ENCODE measurements at places on chromosomes 4 and X. TPM values are rescaled to one million over a fixed set of nuclear protein-coding genes. Genes with fewer than 3 reads are reported as not detected.
A peak's percentile ranks its signal among the peaks of the same experiment; 100 is the strongest.

GRCh38 chrX:102652031-102652688 is 877 bp downstream of the GPRASP1 start:
- peak; percentile 31 for DNase-seq

DNA sequence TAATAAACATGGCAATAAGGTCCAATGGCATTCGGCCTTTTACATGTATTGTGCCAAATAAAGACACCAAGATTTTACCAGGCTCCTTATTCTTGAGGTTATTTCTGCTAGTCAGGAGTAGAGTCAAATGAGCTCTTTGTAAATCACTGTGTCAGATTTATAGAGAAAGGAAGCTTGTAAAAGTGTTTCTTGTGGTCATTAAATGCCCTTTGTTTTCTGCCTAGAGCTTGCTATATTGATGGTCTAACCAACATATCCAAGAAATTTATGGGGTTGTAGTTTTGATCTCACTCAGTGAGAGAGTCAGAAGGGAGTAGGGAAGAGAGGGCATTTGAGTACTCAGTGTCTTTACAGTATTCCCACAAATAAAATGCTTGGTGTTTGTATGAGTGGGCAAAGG is 86.2 kb upstream of the FRMPD4 start:
- no peak for DNase-seq

DNA sequence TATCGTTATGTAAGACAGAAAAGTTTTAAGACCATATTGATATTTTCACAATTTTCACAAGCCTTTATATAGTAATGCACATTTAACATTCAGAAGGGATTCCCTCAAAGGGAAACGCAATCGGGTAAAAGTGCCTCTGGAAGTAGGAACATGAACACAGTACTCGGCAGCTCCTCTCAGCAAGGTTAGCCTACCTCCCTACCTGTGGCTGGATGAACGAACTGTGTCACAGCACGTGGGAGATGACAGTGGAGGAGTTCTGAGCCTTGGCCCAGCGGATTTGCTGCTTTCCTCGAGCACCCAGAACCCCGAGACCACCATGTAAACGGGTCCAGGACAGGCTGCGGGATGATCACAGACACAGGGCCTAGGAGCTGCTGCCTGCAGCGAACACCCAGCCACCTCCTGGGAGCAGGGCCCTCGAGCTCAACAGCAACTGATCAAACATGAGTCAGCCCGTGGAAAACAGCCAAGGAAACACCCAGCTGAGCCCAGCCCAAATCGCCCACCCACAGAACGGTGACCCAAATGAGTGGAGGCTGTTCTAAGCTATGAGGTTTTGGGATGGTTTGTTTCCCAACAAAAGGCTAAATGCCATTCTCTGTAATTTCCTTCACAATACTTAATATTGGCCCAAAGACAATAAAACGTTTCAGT is 30.4 kb downstream of the FAT1 start:
- no peak for DNase-seq

- DNase-seq = no peak
Observed at GRCh38 chr4:88169298-88169697, 10.9 kb upstream of the ABCG2 start.

- no peak for DNase-seq
Observed at GRCh38 chr4:60729194-60729593, 470.9 kb upstream of the ADGRL3 start.

GRCh38 chr4:76803522-76803921 is 94.4 kb downstream of the SOWAHB start:
- no peak for DNase-seq

DNA sequence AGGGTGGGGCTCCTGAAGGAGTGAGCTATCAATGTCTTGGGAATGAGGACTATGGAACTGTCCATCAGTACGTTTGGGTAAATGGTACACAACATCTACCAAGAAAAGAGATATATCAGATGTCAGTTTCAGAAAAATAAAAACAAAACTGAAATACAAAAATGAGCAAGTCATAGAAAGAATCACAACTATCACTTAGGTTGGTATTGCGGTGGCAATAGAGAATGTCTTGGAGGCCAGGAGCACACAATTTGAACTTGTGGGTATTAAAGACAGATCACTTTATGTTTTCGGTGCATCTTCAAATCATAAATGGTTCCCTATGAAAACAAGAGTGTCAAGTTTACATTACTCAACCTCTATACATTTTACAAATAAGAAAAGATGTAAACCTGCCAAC is 176.8 kb downstream of the CHM start:
- no peak for DNase-seq

DNA sequence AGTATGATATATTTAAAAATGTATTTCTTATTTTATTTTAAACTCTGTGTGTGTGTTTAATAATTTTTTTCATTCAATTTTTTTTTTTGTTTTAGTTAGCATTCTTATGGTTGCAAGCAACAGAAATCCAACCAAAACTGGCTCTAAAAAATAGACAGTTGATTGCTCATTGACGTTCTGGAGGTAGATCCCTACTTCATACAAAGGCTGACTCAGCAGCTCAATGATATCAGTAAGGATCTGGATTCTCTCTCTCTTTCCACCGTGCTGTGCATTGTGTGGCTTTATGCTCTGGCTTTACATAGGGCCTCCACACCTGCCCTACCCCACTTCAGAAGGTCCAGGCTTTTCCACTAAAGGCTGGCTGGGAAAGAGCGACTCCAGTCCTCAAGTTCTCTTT is 117.8 kb downstream of the UCHL1 start:
- DNase-seq = no peak

- DNase-seq = no peak
Observed at GRCh38 chr4:95638920-95639501, 90.2 kb upstream of the UNC5C start.

DNA sequence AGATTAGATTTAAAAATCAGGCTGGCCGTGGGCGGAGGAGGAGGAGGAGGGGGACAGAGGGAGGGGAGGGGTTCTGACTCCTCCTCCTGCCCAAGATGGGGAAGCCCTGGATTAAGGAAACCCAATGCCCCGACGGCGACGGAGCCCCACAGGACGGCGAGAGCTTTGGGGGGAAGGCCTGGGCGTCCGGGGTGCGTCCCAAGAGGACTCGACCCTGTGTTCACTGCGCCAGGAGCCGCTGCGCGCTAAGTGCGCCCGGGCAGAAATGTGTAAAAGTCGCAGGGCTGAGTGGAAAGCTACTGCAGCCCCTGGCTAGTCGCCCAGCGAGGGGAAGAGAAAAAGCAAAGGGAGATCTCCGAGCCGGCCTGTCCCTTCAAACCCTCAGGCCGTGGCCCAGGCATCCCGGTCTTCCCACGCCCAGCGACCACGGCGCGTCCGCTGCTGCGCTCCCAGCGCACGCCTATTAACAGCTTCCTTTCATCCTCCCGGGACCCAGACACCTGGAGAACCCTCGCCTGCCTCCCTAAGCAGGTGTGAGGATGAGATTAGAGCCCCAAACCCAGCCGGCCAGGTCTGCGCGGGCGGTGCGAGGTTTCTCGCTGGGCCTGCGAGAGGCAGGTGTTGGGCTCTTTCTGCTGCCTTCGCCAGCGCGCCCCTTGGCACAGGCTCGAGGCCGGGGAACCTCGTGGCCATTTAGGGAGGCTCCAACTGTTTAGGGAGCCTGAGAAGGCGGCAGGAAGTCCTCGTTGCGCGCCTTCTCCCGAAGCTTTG is 1.4 kb upstream of the RPS6KA3 start:
- no peak for DNase-seq

DNA sequence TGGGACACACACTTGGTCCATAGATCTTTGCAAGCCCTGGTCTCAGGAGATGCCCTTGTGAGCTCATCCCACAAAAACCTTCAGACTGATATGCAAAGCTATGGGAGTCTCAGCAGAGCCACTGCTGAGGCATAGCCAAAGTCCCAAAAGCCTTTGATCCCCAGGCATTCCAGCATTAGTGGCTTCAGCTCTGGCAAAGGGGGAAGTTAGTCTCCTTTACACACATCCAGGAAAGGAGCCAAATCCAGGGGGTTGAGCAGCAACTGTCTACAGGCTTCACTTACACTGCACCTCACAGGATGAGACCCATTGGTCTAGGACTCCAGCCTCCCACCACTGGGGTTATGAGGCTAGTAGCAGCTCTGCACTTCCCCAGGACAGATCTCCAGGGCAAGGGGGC is 14.0 kb downstream of the PF4 start:
- no peak for DNase-seq

- no peak for DNase-seq
Observed at GRCh38 chr4:118154649-118155048, 120.4 kb downstream of the NDST3 start.

DNA sequence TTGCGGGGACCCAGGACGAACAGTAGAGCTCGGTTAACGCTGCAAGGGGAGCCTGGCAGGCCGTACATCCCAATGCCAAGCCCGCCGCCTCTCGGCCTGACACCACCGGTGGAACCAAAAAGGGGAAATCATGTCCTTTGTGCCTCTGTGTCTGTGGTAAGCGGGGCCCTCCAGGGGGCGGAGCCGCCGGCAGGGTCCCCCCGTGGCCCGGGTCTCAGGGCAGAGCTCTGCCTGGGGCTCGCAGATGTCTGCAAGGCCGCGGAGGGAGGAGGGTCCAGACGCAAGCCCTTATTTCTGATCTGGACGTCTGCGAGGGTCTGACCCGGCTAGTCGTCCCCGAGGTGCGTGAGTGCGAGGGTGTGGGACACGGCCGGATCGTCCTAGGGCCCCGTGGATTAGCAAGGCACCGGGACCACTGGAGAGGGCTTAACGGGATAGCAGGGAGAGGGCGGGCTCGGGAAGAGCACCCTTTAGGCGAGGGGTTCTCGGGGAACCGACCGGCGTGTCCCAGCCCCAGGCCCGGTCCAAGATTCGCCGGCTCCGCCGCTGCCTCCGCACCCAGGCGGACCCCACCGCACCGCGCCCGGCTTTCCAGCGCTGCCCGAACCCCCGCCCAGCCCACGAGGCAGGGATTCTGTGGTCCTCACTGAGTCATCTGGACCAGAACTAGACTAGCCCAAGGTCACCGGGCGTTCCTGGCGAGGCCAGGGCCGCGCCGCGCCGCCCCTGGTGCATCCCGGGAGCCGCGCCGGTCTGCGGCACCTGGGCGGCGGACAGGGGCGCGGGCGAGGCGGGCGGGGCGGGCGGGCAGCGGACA is 863 bp upstream of the FAM193A start:
- peak; percentile 74 for DNase-seq

GRCh38 chrX:131752493-131753198 is 208.8 kb downstream of the OR13H1 start:
- no peak for DNase-seq

- DNase-seq = no peak
Observed at GRCh38 chr4:118743867-118744266, 58.7 kb downstream of the METTL14 start.

GRCh38 chr4:90152024-90152423 is 24.8 kb downstream of the CCSER1 start:
- no peak for DNase-seq

DNA sequence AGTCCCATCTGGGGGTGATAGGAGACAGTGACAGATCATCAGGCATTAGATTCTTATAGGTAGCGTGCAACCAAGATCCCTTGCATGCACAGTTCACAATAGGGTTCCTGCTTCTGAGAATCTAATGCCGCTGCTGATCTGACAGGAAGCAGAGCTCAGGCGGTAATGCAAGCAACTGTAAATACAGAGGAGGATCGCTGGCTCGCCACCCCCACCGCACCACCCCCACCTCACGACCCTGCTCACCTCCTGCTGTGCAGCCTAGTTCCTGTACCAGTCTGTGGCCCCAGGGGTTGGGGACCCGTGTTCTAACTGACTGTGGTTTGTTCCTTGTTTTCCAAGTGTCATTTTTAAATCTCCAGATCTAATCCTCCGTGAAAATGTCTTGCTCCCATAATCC is 89.0 kb upstream of the MAPK10 start:
- DNase-seq = no peak

- no peak for DNase-seq
Observed at GRCh38 chr4:68176904-68177303, 47.2 kb upstream of the TMPRSS11F start.

DNA sequence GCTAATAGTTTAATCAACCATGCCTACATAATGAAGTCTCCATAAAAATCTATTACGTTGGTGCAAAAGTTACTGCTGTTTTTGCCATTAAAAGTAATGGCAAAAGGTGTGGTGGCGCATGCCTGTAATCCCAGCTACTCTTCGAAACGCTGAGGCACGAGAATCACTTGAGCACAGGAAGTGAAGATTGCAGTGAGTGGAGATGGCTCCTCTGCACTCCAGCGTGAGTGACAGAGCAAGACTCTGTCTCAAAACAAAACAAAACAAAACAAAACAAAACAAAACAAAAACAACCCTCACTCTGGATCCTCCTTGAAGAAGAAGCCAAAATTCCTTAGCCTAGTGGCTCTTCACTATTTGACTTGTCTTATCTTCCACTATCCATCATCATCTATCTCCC is 78.0 kb downstream of the MSN start:
- no peak for DNase-seq

The P2RY4 gene
- 0.19 TPM for total RNA-seq

The GIMD1 gene
- total RNA-seq = not detected

The RHOXF2 gene
- not detected for total RNA-seq

The MORC4 gene
- total RNA-seq = 7.7 TPM

The PRRG3 gene
- not detected for total RNA-seq

The MUC7 gene
- not detected for total RNA-seq

The SMR3B gene
- not detected for total RNA-seq

The TMEM35A gene
- total RNA-seq = not detected

The GALNTL6 gene
- total RNA-seq = not detected

Measured in activated naive CD8-positive, alpha-beta T cell treated with anti-CD3 and anti-CD28 coated beads, Interleukin-2, amount 10 ng/mL, durations not matched to agents 7 days and 5 days (primary cell).